ENCODE measurements at places on chromosomes 1 and 21.

GRCh38 chr1:211965108-211965805 lies 70.1 kb downstream of the INTS7 start:
- no peak for DNase-seq

GRCh38 chr1:157085421-157085820 lies 14.2 kb downstream of the ETV3L start:
- DNase-seq: no peak

- no peak for DNase-seq
Measured at GRCh38 chr1:175208773-175209492, 16.4 kb upstream of the KIAA0040 start.

- no peak for DNase-seq
Measured at GRCh38 chr1:207923561-207923960, 12.6 kb upstream of the CD34 start.

DNA sequence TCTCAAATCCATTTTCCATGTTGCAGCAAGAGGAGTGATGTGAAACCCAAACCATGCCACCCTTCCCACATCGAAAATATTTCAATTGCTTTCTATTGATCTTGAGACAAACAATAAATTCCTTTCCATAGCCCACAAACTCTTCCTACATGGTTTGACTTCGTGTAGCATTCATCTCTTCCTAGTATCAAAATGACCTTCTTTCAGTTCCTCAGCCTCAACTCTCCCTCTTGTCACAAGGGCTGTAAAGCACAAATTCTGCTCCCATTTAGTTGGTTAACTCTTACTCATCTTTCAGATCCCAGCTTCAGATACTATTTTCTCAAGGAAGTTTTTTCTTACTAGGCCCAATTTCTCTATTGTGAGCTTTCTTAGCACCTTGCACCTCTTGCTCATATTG lies 99.0 kb downstream of the ZNF281 start:
- DNase-seq: no peak

DNA sequence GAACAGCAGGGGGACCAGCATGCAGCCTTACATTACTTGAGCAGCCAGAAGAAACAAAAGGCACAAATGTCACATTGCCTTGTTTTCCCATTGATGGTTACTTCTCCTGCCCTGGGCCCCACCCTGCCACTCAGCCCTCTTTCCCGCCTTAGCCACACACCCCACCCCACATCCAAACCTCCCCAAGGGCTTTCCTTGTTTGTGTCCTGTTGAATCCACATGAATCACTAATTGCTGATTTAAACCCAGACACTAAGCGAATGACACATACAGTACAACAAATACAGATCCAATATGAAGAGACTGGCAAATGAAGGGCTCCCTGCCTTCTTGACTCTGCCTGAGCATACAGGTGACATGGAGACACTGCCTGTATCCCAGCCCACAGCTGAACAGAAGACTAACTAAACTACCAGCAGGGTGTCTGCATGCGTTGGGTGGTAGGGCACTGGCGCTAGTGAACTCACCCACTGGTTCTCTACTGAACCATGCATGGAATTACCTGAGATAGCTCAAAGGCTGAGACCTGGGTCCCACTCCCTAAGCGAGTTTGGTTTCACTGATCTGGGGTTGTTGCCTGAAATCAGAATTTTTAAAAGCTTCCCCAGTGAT lies 3.1 kb downstream of the IGSF3 start:
- DNase-seq: no peak

DNA sequence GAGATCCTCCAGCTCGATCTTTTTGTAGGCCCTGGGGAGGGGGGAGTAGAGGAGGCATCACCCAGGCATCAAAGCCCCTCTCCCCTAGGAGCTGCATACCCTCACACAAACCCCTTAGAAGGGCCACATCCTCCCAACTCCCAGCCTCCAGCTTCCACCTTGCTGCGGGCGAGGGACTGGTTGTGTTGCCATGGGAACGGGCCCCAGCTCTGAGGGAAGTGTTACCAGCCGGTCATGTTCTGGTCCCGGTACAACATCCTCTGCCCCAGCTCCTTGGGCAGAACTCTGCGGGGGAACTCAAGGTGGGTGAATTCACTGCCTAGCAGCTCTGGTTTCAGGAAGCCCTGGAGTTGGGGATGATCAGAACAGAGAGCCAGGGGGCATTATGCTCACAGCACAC lies 4.1 kb downstream of the PPM1J start:
- no peak for DNase-seq

DNA sequence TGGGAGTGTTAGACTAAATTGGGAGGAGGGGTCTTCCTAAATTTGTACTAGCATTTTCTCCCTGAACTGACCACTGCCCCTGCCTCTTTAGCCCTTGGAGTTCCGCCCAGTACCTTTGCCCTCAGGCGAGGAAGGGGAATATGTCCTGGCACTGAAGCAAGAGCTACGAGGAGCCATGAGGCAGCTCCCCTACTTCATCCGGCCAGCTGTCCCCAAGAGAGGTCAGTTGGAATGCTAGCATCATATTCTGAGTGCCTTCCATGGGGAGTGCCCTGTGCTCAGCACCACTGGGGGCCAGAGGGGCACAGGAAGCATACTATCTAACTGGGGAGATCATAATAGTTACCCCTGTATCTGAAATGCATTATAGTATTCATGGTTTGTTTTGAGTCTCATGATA lies 10.7 kb downstream of the POLR3GL start:
- DNase-seq: peak; percentile 56

- no peak for DNase-seq
Measured at GRCh38 chr1:74790453-74790852, 57.5 kb downstream of the TYW3 start.

DNA sequence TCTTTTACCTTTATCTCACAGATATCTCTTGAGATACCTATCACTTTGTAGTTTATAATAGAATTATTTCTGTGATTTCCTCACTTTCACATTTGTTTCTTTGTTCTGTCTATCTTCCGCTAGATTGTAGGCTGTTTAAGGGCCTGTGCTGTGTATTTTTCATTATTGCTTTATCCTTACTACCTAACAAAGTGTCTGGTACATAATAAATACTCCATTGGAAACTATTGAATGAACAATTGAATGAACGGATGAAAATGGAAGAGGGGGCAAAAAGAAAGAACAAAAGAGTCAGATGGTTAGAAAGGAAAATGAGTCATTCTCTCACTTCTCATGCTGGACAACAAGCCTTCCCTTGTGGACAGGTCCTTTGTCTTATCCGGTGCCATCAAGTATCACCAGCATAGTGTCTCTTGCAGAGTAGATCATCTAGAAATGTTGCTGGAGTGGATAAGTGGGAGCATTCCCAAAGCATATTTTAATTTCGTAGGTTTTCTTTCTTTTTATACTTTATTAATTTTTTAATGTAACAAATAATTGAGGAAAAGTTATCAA lies 159.8 kb downstream of the NEK7 start:
- DNase-seq: no peak

GRCh38 chr1:31736675-31737074 lies 27.5 kb downstream of the ADGRB2 start:
- no peak for DNase-seq

- no peak for DNase-seq
Measured at GRCh38 chr1:10155087-10155712, 55.2 kb upstream of the KIF1B start.
